ENCODE measurements at places on chromosomes 2 and 18.

DNA sequence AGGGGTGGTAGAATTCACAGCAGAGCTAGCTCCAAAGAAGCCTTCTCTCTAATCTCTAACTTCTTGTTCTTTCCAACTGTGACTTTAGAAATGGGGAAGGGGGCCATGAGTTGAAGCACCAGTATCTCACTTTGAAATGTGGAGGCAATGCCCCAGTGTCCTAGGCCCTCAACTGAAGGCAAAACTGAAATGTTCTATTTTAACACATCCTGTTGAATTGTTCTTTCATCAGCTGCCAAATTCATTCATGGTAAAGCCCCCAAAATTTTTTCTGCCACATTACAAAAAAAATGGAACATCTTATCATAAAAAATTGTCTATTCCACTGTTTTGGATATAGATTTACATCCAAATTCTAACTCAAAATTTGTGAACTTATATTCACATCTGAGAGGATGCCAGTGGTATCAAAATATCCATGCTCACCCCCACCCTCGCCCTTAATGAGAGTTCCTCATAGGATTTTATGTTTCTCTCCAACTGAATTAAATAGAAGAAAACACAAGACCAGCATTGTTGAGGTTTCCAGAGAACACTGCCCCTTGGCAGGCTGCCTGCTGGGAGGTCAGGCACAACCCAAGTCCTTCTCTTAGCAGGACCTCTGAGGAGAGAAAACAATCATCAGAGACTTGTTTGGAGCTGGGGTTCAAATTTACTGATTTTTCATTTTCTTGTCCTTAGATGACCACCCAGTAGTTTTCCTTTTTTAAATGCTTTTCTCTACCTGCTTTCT is 147.4 kb upstream of the PGAP1 start:
- no peak for DNase-seq

GRCh38 chr2:72332720-72333119 is 185.1 kb upstream of the CYP26B1 start:
- no peak for DNase-seq

GRCh38 chr2:118761771-118762170 is 85.7 kb downstream of the EN1 start:
- DNase-seq = no peak

DNA sequence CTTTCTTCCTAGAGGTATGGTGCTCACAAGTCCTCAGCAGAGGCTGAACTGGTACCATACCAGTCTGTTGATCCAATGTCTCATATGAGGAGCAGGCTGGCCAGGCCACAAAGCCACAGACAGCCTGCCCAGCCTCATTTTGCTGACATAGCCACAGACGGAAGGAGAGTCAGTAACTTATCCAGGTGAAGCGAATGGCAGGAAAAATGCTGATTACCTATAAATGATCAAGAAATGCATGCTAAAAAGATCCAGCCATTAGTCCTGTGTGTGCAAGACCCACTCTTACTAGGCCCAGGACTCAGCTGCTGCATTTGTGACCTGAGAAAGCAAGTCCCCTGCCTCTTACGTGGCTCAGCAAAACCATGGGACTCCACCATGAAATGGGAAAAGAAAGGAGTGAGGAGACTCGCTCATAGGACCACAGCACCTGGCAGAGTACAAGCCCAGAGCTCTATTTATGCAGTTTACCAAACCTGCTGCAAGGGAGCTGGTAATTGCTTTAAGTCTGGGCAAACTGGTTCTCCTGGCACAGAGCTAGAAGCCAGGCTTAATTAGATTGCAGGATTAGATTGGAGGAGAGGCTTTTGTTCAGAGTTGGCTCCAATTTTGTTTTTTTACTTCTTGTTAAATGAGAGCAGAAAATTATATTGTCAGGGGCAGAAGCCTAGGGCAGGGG is 19.0 kb downstream of the RHOB start:
- DNase-seq = no peak

GRCh38 chr2:167209784-167210183 is 321.5 kb downstream of the XIRP2 start:
- DNase-seq = no peak

DNA sequence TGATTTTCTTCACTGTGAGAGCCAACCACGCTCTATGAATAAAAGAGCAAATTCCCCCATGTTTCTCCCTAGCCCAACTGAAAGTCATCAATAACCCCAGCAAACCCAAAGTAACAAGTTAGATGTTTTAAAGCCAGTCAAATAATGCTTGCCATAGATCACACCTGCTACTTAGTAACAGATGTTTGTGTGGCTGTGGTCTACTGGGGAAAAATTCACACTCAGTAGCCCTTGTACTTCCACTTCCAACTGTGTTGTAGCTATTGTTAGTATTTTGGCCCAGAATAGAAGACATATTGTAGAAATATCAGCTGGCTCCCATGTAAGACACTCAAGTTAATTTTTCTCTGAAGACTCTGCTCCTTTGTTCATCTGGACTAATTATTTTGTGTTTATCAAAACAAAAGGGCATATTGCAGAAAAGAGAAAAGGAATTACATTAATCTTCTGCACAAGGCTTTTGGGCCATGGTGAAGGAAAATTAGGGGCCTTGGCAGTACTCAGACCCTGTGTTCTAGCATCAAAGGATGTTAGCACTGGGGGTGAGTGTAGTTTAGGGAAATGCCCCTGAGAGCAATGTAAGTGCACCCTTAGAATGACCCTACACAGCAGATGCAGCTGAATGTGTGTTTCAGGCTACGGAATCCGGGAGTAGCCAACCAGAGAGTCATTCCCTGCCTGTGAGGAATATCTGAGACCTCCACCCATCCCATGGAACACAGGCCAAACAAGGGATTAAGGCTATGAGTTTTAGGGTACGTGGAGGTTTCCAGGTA is 521.9 kb downstream of the EPHA4 start:
- DNase-seq = no peak

GRCh38 chr2:238038203-238038602 is 22.6 kb upstream of the SCLY start:
- no peak for DNase-seq

GRCh38 chr2:199201539-199201938 is 256.2 kb downstream of the SATB2 start:
- DNase-seq = no peak

GRCh38 chr2:191115391-191115790 is 35.4 kb downstream of the STAT4 start:
- no peak for DNase-seq

DNA sequence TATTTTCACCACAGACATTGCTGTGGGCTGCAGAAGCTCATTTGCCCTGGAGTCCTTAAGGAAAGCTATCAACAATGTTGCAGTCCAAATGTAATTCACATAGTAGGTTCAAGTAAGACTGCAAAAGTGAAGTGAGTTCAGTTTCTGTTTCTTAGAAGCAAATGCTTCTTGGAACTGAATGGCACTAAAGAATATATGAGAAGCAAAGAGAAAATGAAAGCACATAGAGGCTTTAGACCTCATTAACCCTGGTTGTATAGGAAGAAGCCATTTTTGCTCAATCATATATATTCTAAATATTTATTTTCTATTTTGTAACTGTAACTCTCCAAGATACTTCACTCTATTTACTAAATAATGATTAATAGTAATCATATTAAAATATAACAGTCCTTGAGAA is 292.0 kb downstream of the ZNF804A start:
- no peak for DNase-seq

- peak; percentile 22 for DNase-seq
Observed at GRCh38 chr2:71452565-71452964, 796 bp upstream of the DYSF start.

DNA sequence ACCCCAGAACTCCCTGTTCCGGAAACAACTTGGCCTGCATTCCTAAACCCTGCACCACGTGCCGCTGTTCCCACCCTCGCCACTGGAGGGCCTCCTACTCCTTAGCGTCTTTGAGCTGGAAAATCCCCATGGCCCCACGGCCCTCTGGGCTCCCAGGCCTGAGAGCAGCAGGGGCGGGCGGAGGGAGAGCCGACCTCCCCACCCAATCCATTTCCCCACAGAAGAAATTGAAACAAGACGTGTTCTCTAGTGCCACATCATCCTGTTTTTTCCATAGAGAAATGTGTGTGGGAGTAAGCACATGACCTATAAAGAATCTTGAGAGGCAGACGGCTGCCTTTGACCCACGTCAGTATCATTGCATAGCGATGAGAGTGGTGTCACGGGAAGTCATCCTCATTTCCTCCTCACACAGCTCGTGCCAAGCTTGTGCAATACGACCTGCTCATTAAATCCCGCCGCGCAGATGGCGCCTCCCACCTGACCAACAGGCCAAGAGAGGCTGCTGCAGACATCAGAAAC is 79.2 kb downstream of the LAMA1 start:
- DNase-seq = peak; percentile 96

- DNase-seq = no peak
Observed at GRCh38 chr2:172808156-172808555, 72.5 kb downstream of the RAPGEF4 start.

DNA sequence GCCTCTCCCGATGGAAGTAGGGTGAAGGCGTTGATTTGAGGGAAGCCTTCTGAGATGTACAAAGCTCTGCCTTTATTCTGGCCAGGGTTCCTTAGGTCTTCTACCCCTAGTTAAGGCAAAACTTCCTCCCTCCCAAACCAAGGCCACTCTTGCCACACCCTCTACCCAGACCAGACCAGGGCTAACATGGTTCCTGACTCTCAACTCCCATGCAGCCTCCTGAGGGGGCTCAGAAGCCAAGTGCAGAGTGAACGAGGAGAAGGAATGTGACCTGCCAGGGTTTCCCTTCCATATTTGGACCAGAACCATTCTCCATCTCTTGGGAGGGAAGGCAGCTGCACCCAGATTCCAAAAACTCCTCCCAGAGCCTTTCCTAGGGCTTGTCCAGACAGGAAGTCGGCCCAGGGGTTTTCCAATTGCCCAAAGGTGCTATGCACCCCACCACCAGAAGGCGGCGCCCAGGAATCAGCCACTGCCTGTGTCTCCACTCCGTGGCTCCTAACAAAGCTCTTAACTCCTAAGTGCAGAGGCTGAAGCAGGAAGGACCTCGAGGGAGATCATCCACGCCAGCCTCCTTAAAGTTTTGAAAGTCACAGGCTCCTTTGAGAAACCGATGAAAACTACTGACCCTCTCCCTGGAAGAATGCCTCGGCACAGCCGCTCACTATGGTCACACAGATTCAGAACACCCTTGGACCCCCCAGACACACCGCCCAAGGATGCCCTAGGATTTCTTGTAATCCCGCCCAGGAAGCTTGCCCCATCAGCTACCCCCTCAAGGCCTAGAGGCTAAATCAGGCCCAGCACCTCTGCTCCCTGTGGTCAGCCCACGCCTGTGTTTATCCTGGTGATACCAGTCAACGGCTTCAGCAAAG is 157.8 kb downstream of the SMAD2 start:
- DNase-seq = peak; percentile 44

DNA sequence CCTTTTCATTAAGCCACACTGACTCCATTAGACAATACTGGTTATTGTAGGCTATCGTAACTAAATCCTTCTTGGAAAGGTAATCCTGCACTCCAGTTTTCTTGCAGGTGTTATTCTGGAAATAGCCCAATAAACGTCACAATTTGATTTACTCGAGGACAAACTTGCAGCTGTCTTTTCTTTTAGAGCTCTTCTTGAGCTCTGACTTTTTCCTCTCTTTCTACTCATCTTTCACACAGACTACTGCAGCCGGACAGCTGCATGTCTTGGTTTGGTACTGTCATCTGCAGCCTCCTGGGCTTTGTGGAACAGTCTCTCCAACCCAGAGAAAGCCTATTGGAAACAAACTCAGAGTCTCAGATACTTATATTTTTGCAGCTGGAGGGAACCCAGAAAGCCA is 23.0 kb upstream of the MSGN1 start:
- no peak for DNase-seq

DNA sequence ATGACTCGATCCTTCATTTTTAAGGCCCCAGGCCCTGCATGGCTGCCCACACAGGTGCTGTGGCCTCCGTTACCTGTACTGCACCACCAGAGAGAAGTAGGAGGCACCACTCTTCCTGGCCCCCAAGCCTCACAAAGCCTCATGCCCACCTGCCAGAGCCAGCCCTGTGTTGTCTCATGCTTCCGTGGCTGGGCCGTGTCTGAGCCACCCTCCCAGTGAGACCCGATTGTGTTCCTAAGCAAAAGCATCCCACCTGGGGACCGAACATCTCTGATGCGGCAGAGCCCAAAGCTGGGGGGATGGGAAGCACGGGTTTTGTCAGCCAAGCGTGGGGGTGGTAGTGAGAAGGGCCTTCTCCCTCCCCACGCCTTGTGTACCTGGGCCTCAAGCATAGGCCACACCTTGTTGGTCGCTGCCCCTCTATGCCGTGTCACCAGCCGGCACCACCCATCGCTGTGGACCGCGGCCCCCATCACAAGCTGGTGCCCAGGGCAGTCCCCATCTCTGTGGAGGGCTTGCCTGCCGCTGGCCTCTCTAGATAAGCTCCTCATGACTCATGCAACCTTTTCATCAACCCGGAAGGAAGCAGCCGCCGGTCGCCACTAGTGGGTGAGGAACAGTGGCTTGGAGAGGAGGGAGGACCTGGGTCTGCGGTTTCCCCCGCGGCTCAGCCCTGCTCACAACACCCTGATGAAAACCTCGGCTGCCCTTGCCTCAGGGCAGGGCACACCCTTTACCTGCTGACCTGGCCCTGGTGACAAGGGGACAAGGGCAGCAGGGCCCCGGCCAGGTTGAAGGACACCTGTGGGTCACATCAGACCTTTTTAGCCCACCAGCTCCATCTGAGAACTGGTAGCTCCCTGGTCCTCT is 2.7 kb upstream of the RNPEPL1 start:
- DNase-seq = peak; percentile 45

- no peak for DNase-seq
Observed at GRCh38 chr18:22567794-22568193, 150.1 kb upstream of the CTAGE1 start.

GRCh38 chr2:109193807-109194619 is 65.0 kb downstream of the SH3RF3 start:
- DNase-seq = no peak

- DNase-seq = peak; percentile 23
Observed at GRCh38 chr18:62957885-62958472, 242.6 kb downstream of the PHLPP1 start.

DNA sequence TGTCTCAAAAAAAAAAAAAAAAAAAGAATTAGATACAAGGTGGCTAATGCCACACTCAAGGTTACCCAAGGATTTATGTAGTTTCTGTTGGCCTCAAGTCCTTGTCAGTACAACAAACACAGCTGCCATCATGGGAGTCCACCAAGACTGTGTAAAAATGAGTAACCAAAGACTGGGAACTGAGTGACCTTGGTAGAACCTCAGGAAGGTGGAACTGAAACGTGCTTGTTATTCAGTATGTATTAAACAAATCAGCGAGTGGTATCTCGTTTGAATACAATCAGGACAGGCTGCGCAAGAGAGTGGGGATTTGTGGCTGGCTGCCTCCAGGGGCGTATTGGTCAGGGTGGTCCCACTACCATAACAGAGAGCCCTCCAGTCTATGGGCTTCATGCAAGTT is 1.6 kb upstream of the SFTPB start:
- DNase-seq = no peak

GRCh38 chr2:216081487-216082116 is at the start of the genes PECR and TMEM169:
Gene PECR (minus strand): TSS chr2:216081809. CDS start chr2:216081741, 68 bp downstream.
Gene TMEM169 (plus strand): TSS chr2:216081919. CDS start chr2:216095964, 14,045 bp downstream.
- DNase-seq = peak; percentile 59

- no peak for DNase-seq
Observed at GRCh38 chr2:37330681-37331080, 6.0 kb upstream of the PRKD3 start.

GRCh38 chr2:115162494-115163293 is 720.3 kb downstream of the DPP10 start:
- DNase-seq = no peak
